ENCODE measurements at places on chromosomes 1 and 21.

DNA sequence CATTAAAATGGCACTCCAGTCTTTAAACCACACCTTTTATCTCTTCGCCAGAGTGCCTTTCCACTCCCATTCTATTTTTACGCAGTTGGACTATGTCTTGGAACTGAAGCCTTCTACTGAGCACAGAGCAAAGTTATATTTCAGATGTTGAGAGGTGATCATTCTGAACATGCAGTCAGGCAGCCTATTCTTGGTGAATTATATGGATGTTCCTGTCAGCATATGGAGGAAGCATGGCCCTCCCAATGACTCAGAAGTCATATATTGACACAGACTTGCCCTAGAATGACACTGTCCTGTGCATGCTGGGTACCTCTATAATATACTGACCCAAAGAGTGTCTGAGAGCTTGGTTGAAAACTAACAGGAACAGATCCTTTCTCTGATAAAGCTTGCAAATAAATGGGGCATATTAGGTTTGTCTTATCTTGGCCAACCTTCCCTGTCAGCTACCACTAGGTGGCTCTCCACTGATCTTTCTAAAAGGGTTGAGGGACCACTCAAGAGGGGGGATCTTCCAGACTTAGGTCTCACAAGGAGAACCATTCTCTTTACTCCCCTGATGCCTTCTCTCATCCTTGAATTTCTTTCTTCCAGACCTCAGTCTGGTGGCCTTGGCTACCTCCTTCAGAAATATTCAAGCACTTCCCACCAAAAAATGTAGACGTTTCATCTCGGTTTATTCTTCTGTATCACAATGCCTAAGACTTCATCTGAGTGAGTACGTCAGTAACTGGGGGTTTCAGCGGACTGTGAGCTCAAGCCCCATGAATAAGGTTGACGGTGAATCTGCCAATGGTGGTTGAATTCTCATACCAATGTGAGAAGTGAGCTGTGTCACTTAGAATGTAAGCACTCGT is 11.8 kb upstream of the ALG14 start:
- DNase-seq = peak; percentile 70

DNA sequence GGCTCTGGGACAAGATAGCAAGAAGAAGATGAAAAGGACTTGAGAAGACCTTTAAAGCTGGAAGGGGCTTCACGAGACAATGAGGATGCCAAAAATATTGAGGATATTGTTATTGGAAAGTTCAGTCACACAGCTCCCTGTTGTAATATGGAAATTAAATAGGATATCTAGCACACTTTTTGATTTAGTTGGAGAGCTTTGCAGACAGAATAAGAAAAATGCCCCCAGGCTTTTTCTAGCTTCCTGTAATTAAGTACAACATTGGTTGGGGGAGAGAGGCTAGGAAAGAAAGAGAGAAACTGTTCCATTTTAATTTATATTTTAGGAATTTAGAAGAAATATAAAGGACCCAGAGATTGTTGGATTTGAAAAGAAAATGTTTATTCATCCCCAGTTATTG is 27.5 kb downstream of the RBM11 start:
- DNase-seq = no peak

DNA sequence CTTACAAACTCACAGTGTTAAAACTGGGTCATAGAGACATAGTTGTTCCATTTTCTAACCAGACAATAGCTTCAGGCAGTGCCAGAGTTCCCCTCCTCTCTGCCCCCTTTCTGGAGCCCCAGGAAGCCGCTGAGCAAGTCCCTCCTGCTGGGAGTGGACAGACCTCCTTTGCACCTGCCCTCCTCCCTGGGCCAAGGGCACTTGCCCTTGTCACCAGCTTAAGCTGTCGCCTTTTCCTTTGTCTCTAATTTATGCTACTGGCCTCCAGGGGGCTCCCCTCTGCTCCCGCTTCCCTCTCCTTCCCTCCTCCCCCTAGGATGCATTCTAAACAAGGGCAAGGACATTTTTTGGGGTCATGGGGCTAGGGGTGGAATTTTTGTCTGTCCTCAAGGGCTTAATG is 182.4 kb downstream of the MIS18A start:
- DNase-seq = peak; percentile 9

- DNase-seq = no peak
Measured at GRCh38 chr1:115156826-115157468, 67.6 kb upstream of the TSPAN2 start.

DNA sequence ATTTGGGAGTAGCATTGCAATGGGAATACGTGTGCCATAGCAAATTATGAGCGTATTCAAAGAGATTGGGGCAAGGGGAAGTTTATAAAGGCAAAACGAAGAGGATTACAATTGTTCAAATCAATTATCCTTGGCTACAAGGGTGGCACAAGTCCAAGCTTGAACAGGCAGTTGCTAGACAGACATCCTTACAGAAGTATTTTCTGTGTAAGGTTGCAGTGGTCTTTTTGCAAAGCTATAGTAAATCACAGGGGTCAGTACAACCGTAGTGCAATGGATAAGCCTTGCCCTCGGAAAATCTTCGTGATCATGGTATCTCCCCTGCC is 37.4 kb upstream of the HAO2 start:
- DNase-seq = no peak

DNA sequence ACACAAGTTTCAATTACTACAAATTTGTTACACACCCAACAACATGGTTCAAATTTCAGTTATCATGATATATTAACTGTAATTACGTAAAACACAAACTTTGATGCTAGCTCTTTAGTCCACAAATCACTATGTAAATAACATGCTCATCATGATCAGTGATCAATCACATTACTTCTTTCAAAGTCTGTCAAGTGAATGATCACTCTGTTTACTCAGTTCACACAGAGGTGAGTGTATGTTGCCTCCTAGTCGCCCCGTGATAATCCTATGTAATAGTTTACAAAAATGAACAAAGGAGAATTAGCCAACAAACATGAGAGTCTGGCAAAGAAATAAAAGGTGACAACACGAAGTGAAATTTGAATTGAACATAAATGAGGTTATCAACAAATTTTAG is 14.3 kb downstream of the EDEM3 start:
- DNase-seq = no peak

GRCh38 chr1:77421504-77422233 is 139.8 kb downstream of the AK5 start:
- no peak for DNase-seq

GRCh38 chr1:206854401-206855129 is 10.9 kb upstream of the IL20 start:
- peak; percentile 37 for DNase-seq

All from G401 (cell line).